RKO (cell line): ENCODE measurements at places on chromosomes 4 and X.

DNA sequence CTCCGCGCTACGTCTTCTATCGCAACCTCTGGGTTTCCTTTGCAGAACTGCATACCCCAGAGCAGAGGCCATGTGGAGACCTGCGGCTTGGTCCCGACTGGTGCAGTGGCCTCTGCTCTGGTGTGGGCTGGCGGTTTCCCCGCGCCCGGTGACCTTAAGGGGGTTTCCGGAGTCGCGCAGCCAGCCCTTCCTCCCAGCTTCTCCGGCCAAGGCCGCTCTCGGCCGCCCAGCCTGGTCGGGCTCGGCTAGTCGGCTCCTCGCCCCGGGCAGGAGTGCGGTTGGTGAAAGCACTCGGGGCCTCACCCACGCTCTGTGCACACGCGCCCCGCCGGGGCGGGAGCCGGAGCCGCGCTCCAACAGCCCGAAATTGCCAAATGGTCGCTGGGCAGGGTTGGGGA is 84.9 kb downstream of the BCOR start:
- no peak for DNase-seq

DNA sequence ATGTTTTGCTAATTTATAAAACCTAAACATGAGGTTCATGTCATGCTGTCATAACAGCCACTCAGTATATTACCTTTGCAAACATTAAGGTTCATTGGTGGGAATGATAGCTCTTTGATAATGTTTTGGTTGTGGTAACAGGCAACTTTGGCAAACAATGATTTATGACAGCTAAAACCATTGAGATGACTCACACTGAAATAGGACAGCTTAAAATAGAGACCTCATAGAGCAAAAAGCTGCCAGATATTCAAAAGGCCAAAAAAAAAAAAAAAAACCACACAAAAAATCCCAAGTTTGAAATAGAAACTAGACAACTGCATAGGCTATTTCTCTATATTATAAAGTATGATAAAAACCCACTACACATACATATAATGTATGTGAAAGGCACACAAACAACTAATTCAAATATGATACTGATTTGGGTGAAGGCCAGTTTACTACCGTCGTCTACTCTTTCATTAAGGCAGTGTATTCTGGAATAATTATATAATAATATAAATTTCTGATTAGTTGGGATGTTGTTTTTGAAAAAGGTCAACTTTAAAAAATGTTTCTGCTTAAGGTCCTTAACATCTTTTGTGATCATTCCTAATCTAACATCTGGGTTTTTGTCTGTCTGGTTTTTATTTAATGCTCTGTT is 646.0 kb upstream of the PITX2 start:
- DNase-seq = no peak

DNA sequence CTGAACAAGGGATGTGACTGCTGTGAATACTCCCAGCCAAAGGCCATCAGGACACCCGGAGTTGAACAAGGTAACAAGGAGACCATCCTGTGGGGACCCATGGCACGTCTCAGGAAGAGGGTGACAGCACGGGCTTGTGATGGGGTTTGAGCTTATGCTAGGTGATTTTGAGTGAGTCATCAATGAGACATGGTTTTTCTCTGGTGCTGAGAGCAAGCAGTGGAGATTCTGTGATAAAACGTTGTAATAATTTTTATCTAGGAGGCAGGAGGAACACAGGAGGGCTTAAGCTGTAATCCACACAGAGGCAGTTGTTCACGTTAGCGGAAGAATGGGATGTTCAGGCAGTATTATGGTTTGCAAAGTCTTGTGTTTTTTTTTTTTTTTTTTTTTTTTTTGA is 36.0 kb downstream of the TRIML1 start:
- DNase-seq = no peak

DNA sequence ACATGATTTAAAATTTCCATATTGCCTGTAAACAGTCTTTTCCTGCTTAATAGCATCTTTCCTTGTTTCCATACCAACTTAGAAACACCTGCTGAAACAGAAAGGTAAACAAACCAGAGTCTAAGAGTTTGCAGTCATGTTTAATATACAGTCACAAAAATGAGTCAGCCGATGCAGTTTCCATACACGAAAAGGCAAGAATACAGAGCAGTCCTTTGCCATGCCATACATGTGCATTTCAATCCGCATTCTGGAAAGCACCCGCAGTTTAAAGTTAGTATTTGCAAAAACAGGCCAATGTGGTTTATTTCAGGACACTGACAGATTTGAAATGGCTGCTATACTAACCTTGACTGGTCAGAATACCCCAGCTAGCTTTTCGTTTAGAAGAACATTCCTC is 32.1 kb downstream of the ASB5 start:
- DNase-seq = no peak

GRCh38 chr4:103719105-103719829 is 518 bp downstream of the TACR3 start:
- DNase-seq = no peak

GRCh38 chr4:78155616-78156105 is 98.5 kb downstream of the FRAS1 start:
- no peak for DNase-seq

GRCh38 chrX:130081421-130082045 is 28.8 kb downstream of the ELF4 start:
- DNase-seq = no peak

DNA sequence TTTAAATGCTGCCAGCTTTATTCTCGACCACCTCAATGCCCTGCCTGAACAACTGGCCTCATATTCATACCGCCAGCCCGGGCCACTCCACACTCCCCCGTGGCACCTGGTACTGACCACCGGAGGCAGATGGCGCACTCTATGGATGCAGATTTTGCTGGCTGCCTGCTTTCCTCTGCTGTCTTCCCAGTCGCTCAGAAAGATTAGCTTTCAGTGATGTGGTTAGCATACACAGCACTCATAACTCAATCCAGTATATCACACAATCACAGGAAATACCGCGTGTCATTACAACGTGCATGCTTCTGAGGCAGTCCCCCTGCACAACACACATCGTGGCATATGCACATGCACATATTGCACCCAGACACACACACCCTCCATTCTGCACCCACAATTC is 147.2 kb upstream of the BCOR start:
- no peak for DNase-seq

GRCh38 chr4:141771889-141772830 is 135.8 kb downstream of the IL15 start:
- no peak for DNase-seq

DNA sequence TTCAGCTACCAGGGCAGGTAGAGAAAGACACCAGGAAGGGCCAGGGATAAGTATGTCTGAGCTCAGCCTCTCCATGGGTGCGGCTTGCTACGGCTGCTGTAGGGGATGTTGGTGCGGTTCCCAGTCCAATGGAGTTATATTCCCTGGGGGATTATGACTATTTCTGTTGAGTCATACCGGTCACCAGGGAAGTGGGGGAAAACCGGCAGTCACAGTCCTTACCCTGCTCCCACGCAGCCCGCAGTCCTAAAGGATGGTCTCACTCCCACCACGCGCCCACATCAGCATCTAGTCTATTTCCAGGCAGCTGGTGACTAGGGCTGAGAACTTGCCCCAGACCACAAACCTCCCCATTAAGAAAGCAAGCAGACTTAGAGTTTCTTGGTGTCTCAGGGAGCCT is 191.6 kb downstream of the VEGFC start:
- DNase-seq = no peak

- DNase-seq = no peak
Observed at GRCh38 chr4:66766557-66766956, 778.7 kb downstream of the CENPC start.

DNA sequence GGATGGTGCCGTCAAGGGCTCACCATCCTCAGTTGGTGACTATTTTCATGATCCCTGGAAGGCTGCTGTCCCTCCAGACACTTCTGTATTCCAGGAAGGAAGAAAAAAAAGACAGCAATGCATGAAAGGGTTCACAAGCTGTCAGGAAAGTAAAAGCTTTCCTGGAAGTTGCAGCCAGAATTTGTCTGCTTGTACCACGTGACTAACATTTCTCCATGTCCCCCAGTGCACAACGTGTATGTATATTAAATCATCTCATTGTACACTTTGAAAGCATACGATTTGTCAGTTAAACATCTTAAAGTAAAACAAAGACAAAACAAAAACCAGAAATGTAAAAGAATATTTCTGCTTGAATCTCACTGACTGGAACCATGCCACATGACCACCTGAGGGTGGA is 127.4 kb upstream of the CLNK start:
- no peak for DNase-seq

DNA sequence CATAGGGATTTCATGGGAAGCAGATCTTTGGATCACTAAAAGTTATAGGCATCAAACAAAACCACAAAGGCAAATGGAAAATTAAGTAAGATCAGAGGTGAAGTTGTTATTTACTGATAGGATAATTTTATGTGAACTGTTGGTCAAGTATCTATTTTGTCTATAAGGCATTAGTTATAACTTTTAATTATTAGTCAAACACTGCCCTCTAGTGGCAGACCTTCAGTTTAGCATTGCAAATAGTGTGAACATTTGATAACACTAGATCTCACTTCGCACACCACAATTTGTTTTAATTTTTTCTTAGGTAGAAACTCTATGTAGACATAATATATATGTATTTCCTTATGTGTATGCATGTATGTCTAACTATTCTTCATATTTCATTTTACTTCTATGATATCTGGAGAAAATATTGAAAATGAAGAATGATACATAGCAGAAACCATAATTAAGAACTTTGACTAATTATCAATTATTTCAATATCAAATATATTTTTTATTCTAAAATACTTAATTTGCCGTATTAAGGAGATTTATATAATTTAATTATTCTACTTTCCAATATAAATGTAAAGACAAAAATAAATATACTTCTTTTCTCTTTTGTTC is 214.5 kb upstream of the TACR3 start:
- DNase-seq = peak; percentile 62
